NCI-H526 treated with DMSO at 0.1 percent for 48 hours (cell line): ENCODE measurements at places on chromosomes 4 and X.

GRCh38 chr4:2390146-2390545 lies 28.3 kb downstream of the ZFYVE28 start:
- DNase-seq, result no peak

- no peak for DNase-seq
Observed at GRCh38 chrX:133380711-133381619, 34.3 kb downstream of the GPC4 start.

- no peak for DNase-seq
Observed at GRCh38 chrX:52216541-52216940, 31.9 kb downstream of the MAGED4 start.

- DNase-seq, result no peak
Observed at GRCh38 chrX:134599184-134599914, 58.9 kb downstream of the PLAC1 start.

DNA sequence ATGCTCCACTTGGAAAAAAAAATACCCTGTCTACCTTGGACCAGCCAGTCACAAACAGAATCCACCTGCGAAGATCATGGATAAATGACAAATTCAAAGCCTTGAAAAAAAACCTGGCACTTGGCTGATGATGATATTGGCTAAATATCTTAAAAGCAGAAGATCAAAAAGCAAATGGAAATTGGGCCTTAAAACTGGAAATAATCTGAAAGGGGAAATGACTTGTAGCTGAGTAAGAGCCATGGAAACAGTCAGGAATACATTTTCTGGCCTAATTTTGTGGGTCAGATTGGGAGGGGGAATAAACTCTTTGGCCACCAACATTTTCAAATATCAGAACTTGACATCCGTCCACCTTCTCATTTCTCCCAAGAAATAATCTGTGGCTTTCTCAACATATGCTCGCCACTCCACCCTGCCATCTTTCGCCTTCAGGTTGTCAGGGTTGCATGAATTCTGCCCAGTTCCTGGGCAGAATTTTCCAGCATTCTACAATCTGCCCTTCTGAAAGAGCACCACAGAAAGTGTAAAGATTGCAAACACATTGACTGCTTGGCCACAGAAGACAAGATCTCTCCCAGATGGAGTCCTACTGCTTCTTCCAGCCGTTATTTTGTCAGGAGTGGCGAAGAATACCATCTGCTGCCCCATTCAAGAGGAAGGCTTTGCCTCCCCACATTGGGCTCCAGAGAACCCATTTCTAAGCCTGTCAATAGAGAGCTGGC lies 1.7 kb upstream of the NDP start:
- DNase-seq, result no peak

DNA sequence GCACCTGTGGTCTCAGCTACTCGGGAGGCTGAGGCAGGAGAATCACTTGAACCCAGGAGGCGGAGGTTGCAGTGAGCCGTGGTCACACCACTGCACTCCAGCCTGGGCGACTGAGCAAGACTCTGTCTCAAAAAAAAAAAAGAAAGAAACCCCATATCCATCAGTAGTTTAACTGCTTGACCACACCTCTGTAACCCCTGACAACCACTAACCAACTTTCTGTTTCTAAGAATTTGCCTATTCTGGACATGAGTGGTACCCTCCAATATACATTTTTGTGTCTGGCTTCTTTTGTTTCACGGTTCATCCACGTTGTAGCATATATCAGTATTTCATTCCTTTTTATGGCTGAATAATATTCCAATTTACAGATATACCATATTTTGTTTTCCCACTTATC lies 9.1 kb downstream of the PPAT start:
- DNase-seq, result no peak

DNA sequence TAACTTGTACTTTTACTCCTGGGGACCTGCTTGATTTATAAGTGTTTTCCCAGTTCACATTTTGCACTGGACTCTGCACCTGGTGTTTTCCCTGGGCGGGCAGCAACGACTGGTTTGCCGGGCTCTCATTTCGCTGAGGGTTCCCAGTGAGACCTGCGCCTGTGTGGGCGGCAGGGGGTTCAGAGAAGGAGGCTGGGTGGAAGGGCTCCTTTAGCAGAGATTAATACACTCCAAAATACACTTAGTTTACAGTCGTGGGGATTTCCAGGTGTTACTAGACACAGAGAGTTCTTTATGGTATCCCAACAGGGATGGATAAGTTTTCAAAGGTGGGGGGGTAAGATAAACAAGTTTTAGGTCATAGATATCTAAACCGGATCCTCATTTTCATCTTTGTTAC lies 53.0 kb upstream of the SHISA3 start:
- no peak for DNase-seq

GRCh38 chr4:155506745-155507144 lies 130.0 kb upstream of the MAP9 start:
- DNase-seq, result no peak

DNA sequence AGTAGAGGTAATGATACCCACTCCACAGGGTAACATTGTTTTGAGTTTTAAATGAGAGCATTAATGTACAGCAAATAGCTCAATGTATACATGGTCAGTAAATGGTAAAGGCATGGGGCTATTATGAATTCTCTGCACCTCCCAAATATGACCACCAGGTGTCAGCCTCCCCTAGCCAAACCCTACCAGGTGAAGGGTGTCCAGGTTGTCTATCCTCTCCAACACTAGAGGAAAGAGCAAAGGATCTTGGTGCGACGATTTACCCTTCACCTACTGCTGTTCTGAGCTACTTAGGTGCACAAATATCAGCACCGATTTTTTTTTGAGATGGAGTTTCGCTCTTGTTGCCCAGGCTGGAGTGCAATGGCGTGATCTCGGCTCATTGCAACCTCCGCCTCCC lies 26.5 kb upstream of the XIAP start:
- DNase-seq, result peak; percentile 32

GRCh38 chr4:76658231-76659102 lies 223.4 kb downstream of the SHROOM3 start:
- DNase-seq, result no peak

DNA sequence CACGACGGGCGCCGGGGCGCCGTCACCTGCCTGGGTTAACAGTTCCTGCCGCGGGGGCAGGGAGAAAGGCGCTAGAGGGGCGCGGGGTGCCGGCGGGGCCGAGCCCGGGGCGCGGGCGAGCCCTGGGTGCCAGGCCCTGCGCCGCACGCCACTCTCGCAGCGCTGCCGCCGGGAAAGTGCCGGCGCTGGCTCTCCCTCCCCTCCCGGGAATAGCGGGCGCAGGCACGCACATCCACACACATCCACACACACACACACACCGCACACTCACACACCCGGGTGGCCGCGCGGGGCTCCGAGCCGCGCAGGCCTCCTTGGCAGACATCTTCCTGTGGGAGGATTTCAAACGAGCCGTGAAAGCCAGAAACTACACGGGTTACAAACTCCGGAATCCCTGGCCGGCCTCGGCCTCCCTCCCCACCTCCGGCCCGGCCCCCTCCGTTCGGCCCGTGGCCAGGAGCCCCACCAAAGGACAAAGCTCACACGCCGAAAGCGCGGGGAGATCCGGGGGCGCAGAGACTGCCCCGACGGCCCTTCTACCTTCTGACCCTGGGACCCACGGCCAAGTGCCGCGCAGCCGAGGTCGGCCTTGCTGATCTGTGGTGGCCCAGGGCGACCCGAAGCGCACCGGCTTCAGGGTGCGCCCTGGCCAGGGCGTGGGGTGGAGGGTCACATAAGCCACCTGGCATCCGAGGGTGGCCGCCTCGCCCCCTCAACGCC lies 92.3 kb downstream of the BCOR start:
- no peak for DNase-seq

DNA sequence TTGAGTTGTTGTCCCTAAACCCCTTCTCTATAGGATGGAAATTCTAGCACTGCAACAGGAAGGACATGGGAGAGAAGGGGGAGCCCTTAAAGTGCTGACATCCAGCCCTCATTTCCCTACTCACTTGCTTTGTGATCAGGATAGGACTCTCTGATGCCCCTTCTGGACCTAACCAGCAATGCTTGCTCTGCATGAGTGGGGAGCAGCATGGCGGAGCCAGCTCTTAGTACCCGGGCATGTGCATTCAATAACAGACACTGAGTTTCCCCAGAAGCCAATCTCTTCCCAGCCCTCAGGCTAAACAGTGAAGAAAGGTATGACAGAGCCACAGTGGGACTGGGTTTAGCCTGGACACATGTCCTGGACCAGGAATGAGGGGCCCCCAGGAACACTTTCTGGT lies 14.0 kb downstream of the SOD3 start:
- DNase-seq, result no peak

DNA sequence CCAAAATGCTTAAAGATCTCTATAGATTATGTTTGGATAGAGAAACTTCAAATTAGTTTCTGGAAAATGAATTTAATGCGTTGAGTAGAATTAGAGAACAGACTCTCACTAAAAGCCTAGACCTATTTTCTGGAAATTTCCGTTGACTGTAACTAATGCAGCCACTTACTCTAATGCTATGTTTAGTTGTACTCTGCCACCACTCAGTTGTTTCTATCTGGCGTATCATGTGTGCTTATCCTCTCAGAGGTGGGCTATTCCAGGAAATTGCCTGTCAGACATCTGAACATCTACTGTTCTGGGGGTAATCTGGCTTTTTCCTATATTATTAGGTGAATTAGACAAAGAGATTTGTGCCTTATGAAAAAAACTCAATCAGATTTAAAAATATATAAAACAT lies 347.1 kb upstream of the FSTL5 start:
- no peak for DNase-seq

- peak; percentile 0 for DNase-seq
Observed at GRCh38 chrX:80578517-80579105, 158.4 kb downstream of the TENT5D start.

DNA sequence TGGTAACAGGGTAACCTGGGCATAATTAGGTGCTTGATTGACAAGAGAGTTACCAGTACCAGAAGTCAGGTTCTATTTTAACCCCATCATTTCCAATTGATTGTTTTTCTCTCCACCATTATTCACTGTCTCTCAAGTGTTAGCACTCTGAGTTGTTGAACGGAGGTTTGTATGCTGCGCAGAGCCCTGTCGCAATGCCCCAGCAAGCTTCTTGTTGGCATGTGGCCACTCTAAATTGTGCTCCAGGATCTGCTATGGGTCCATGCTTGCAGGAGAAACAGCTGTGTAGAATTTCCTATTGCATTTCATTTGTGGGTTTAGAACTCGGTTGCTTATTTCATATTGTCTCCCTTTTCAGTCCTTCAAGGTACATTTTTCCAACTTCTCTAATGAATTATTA lies 98.2 kb downstream of the KLHL8 start:
- DNase-seq, result no peak

- no peak for DNase-seq
Observed at GRCh38 chr4:86122404-86122803, 237.4 kb downstream of the MAPK10 start.

DNA sequence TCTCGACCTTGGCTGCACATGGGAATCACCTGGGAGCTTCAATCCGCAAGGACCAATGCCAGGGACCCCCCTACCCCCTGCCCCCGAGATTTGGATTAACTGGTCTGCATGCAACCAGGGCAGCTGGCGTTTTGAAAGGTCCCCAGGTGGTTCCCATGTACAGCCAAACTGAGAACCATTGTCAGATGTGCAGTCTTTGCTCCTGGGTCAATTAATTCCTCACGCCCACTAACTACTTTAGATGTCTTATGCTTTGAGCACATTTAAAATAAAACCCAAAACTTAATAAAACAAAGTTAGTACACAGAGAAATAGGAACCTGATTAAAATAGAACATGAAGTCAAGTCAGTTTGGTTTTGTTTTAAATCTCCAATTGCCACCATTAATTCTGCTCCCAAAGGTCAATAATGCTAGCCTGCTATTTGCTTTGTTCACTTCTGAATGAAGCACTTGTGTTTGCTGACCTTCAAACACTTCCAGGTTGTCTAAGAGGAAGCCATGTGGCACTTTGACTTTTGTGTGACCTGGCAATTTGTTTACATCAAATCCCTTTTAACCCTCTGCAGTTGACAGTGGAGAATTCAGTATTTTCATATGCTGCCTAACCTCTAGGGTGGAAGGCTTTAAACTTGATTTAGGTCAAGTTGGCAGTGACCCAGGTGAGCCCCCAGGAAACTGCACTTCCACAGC lies 27.2 kb upstream of the TMSB4X start:
- DNase-seq, result no peak

GRCh38 chr4:107631560-107631959 lies 88.5 kb downstream of the PAPSS1 start:
- no peak for DNase-seq

DNA sequence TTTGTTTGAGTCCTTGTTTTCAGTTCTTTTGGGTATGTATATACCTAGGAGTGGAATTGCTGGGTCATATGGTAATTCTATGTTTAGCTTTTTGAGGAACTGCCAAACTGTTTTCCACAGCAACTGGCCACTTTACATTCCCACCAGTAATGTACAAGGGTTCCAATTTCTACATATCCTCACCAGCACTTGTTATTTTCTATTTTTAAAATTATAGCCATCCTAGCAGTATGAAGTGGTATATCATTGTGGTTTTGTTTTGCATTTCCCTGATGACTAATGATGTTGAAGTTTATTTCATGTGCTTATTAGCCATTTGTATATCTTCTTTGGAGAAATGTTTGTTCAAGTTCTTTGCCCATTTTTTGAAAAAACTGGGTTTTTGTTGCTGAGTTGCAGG lies 39.6 kb downstream of the TMEM164 start:
- no peak for DNase-seq

DNA sequence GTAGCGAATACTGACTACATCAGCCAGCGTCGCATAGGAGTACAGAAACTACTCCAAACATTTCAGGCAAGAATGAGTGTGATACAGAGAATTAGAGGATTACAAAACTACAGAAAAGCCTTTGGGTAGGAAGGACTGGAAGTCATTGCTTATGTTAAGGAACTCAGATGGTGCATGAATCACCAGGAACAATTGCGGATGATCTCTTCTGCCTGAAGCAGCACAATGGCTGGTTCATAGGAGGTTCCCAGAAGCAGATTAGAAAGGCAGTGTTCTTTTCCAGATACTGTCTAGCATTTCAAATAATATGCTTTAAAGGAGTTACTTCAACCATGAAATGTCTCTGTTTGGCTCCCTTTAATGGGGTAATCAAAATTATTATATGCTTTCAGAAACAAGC lies 42.5 kb upstream of the MAP9 start:
- DNase-seq, result peak; percentile 42

DNA sequence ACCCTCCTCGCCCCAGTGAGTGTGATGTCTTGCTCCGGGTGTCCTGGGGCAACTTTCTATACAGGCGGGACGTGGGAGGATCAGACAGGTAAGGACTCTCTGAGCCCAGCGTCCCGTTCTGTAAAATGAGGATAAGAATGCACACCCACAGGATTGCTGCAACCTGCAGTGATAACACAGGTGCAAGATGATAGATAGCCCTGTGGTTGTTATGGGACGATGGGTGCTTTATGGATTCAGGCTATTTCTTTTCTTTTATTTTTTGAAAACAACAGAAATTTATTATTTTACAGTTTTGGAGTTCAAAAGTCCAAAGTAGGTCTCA lies 28.6 kb downstream of the BEX3 start:
- DNase-seq, result no peak

DNA sequence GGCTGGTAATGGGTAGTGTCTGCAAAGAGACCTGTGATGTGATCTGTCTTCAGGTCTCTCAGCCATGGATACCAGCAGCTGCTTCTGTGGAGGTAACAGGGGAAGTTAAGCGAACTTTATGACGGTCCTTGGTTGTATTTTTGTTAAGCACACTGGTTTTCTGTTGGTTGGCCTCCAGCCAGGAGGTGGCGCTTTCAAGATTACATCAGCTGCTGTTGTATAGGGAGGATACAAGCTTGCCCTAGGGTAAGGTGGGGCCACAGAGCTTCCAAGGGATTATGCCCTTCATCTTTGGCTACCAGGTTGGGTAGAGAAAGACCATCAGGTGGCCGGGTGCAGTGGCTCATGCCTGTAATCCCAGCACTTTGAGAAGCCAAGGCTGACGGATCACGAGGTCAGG lies 834.2 kb upstream of the GALNTL6 start:
- no peak for DNase-seq
